ENCODE measurements at places on chromosomes 3 and 15.

DNA sequence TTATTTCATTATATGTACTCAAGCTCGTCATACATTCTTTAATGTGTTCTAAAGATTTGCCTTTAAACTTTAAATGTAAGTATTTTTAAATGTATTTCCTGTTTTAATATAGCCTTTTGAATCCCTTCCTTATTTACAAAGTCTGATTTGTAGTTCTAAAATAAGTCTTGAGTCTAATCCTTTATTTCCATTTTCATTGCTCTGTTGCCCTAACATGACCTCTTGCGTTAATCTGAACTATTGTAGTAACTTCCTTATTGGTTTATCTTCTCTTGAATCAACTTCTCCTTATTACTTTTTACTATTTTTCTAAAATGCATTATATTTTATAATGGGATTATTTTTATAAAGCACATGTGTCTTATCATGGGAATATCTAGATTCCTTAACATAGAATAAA is 24.0 kb downstream of the KNL1 start:
- no peak for DNase-seq

DNA sequence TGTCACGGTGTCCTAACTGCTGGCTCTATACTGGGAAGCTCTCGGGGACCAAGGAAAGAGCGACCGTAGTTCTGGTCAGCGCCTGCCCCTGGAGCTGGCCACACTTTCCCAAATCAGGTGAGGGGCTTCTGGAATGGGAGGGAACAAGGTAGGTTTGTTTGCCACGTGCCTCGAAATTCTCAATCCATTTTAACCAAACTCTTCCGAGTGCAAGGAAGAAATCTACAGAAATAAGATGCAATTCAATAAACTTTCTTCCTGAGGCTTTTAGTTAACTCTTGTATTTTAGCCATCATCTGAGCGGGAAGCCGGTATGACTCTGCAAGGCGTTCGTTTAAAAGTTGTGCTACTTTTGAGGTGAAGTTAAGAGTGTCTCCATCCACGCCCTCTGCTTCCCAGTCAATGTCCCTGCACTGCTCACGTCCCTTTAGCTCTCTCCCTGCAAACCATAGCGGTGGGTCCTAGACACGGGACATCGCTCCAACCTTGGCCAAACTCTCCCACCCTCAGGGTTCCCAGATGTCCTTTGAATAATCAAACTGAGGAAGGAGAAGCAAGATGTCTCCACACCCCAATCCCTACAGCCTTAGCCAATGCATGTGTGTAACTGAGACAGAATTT is 597 bp downstream of the AGTR1 start:
- no peak for DNase-seq

DNA sequence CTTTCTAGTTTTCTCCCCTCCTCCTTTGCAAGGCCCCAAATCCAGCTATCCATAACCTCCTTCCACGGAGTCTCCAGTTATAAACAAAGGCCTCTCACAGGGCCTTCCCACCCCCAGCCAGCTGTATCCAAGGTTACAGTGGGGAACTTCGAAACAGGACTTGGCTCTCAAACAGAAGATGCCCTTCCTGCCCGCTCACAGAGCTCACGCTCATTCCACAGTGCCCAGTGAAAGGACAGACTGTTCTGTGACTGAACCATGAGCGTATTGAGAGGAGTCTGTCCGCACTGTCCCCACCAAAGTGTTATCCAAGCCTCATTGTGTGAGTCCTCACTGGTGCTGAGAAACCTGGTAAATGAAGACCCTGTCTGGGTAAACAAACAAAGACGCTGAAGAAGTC is 35.4 kb downstream of the ARHGAP31 start:
- DNase-seq, result no peak

DNA sequence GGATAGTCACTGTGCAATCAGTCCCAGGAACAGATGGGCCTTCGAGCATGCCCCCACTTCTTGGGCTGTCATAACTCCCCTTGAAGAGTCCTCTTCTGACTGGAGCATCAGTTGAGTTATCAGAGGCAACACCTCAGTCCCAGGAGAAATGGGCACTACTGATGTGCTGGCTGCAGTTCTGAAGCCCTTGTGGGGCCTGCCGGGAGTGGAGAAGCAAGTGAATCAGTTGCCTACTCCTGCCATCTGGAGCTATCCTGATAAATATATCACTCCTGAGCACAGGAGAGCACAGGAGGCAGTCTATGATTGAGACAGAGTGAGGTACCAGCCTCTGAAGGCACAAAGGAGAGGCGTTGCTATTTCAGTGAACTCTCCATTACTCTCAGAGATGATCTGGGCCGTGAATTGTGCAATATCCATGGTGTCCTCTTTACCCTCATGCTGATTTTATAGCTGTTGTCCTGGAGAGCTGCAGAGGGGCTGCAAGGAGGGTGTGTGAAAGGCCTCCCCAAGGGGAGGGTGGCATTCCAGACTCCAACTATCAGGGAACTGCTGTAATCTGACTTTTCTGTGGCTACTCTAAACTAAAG is 344.2 kb upstream of the ROPN1 start:
- DNase-seq, result no peak

- no peak for DNase-seq
Observed at GRCh38 chr3:182606905-182607504, 186.3 kb upstream of the ATP11B start.

- DNase-seq, result no peak
Observed at GRCh38 chr3:140434261-140434905, 243.5 kb upstream of the TRIM42 start.

- no peak for DNase-seq
Observed at GRCh38 chr3:149090907-149091306, 4.6 kb upstream of the HLTF start.
